ENCODE measurements at places on chromosomes 3 and 15.

GRCh38 chr3:111566844-111567243 is 24.8 kb downstream of the CD96 start:
- no peak for DNase-seq

GRCh38 chr15:69661446-69661845 is 208.8 kb downstream of the RPLP1 start:
- DNase-seq: no peak

DNA sequence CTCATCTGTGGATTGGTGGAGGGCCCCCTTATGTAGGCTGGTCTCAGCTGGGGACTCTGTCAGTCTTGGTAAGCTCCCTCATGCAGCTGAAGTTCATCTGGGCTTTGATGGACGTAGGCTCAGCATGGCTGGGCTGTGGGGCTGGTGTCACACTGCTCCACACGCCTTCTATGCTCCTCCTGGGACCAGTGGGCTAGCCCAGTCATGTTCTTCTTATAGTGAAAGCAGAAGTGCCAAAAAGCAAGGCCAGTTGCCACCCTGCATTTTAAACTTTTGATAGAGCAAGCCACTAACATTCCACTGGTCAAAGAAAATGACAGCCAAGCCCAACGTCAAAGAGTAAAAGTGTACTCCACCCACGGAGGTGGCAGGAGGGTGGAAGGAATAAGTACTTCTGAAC is 165.5 kb downstream of the MEX3B start:
- DNase-seq: no peak

DNA sequence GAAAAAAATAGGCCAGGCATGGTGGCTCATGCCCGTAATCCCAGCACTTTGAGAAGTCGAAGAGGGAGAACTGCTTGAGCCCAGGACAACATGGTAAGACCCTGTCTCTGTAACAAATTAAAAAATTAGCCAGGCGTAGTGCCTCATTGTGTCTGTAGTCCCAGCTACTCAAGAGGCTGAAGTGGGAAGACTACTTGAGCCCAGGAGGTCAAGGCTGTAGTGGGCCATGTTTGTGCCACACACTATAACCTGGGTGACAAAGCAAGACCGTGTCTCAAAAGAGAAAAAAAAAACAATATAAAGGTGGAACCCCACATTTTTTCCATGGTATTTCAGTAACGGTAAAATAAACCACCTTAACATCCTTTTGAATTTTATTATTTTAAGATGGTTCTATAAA is 69.9 kb downstream of the DENND4A start:
- DNase-seq: no peak

DNA sequence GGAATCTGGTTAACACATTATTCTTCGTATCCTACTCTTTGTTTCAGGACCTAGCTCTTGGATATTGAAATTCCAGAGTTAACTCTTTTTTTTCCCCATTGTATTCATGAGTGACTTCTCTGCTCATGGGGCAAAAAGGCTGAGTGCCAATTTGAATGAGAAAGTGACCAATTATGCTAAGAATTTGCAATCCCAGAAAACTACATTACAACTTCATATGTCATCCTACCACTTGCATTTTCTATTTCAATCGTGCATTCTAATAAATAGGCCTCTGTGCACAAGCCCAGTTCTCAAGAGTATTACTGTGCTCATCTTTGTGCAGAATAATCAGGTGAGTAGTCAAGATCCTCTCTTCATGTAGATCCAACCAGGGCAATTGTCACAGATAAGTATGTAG is 537.8 kb downstream of the OTOL1 start:
- no peak for DNase-seq

- no peak for DNase-seq
Observed at GRCh38 chr3:195021692-195022091, 249.3 kb downstream of the XXYLT1 start.

DNA sequence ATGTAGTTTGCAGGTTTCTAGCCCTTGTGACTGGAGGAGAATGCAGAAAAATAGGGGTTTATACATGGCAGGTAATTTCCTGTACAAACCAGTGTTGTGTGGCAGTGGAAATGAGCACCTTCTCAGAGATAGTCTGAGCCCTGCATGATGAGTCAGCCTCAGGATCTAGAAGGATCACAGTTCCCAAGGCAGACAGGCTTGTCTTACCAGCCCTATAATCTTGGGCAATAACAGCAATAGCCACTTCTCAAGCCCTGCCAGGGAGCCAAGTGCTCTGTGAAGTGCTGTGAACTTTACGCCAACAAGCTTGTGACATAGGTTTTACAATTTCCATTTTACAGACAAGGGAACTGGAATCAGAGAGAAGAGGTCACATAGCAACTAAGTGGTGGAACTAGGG is 89.4 kb downstream of the CD47 start:
- no peak for DNase-seq

DNA sequence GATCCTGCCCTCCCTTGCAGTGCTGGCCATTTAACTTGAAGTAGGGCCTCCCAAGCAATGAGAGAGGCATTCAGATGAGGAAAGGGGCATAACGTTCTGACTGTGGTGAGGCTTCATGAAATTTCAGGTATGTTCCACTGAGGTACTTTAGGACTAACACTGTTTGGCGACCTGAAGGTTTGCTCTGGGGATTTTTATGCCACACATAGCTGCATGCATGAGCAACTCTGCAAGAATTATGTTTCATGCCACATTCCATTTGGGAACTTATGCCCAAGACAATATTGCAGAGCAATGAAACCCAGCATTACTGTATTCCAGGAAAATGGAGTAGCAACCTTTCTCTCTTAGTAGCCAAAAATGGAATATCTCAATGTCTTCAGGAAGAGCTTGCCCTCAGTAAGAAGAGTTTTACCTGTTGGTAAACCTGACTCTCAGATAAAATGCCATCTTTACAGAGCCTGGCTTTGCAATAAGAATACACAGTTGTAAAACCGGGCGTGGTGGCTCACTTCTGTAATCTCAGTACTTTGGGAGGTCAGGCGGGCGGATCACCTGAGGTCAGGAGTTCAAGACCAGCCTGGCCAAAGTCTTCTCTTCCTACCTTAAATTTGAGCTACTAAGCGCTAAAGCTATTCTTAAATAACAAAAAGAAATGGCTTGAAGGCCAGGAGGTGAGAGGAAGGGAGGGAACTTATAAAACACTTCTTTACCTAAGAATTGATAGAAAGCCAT is 16.7 kb upstream of the TBL1XR1 start:
- no peak for DNase-seq

DNA sequence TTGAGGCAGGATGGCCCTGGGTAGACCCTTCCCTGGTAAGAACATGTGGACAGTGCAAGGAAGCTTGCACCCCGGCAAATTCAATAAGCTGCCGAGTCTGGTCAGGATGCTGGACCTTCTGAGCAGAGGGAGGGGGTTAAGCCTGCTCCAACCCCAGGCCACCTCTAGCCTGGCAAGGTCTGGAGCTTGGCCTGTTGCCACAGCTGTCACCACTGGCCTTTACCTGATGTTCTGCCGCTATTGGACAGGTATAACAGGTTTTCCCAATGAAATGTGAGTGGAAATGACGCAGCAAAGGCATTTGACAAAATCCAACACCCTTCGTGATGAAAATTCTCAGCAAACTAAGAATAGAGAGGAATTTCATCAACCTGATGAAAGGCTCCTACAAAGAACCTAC is 699 bp upstream of the MESP1 start:
- DNase-seq: no peak
